Body of pancreas (tissue), 4 donors: ENCODE measurements at places on chromosomes 5 and 9. TPM values are rescaled to one million over a fixed set of nuclear protein-coding genes. Genes with fewer than 3 reads are reported as not detected.

DNA sequence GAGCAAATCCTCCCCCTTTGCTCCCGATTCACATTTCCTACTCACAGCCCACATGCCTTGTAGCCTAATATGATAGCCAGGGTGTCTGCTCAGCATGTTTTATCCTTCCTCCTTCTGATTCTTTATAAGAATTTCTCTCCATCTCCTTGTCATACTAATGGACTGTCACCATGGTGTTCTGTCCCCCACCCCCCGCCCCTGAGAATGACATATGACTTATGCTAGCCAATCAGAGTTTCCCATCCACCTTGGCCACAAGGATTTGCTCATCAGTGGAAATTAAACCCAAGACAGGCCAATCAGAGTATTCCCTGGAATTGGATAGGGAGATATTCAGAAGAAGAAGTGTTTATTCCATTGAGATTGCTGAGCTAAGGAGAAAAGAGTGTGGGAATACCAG is 16.0 kb downstream of the ABLIM3 start:
- no peak for DNase-seq
- no peak overlapping the region for H3K27ac ChIP-seq
- H3K36me3 ChIP-seq = no peaks in the 10 kb centered on the region
- peaks cover 30% of the 10 kb centered on the region for H3K4me1 ChIP-seq
- H3K27me3 ChIP-seq = no peaks in the 10 kb centered on the region

DNA sequence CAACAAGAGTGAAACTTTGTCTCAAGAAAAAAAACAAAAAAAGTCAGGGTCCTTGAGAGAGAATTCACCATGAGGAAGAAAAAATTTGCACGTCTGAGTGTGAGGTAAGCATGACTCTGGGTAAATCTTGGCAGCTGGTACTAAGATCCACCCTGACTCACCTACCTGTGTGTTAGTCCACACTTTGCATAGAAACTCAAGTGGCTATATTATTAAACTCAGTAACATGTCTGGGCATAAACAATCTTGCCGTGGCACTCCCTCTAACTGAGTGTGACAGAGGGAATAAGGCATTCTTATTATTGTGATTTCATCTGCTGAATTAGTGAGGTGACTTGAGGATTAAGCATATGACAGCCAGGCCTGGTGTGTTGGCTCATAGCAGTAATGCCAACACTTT is 259.4 kb upstream of the VLDLR start:
- H3K4me1 ChIP-seq = peaks cover 5% of the 10 kb centered on the region
- no peaks in the 10 kb centered on the region for H3K27me3 ChIP-seq

Gene SPATA31A3
- total RNA-seq = not detected

- H3K4me1 ChIP-seq = no peaks in the 10 kb centered on the region
- DNase-seq = no peak
- H3K4me3 ChIP-seq = no peak overlapping the region
- H3K36me3 ChIP-seq = no peaks in the 10 kb centered on the region
Measured at GRCh38 chr5:57754616-57755015, 272.0 kb upstream of the ACTBL2 start.
